HT1080 (cell line): ENCODE measurements at places on chromosomes 16 and 17.

DNA sequence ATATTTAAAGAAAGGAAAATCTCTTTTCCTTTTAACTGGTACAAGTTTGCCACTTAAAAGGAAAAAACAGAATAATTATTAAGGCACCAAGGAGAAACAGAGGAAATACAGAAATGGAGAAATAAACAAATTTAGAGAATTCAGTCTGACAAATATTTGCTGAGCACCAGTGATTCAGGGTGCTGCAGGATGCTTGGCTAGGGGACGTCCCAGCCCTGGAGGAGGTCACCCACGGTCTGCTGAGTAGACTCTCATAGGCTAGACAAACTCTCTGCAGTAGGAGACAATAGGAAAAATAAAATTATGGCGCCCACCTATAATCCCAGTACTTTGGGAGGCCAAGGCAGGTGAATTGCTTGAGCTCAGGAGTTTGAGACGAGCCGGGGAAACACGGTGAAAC, 15.9 kb downstream of the C1QTNF1 start:
- no peak for DNase-seq

GRCh38 chr16:53822936-53823529, 119.1 kb downstream of the FTO start:
- peak; percentile 74 for DNase-seq

DNA sequence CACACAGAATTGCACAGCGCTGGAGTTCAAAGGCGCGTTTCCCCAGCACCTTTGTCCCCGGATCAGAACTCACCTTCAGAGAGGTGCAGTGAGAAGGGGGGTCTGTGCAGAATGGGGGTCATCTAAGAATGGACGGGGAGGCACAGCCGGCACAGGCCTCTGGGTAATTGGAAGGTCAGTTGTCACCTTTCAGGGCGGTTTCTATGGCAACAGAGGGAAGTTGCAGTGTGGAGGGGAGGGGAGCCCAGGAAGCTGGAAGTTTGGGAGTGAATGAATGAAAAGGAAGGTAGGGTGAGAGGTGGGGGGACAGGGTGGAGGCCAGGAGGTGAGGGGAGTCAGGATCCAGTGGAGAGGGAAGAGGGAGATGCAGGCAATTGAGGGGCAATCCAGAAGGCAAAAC, 12.4 kb upstream of the KCNG4 start:
- no peak for DNase-seq

DNA sequence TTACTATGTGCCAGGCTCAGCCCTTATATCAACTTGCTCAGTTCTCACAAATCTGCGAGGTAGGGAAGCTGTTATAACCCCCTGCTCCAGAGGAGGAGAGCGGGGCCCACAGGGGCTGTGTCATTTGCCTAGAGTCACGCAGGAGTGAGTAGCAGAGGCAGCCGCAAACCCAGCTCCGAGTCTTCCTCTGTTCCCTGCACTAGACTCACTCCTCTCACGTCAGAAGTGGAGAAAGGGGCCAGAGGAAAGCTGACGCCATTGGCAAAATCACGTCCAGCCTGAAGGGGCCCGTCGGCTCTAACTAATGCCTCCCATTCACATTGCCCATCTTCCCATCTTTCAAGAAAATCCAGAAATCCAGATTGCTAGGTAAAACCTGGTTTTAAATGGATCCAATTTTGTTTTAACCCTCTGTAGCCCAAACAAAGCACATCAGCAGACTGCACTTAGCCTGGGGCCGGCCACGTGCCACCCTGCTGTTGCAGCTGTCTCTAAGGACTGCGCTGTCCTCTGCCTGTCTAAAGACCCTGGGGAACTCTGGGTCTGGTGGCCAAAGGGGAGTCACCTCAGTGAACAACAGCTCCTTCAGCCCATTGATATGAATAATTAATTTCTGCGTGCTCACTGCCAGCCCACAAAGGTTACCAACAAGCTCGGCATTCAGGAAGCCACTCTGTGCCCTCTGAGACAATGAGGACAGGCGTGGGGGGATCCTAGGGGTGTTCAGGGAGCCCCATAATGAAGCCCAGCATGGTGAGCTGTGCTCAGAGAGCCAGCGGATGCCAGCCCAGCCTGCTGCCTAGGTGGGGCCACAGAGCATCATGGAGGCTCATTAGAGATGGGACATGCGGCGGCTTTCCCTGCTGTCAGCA, 36.7 kb upstream of the ABR start:
- DNase-seq: no peak

GRCh38 chr16:65757064-65757463, 609.4 kb upstream of the CDH5 start:
- DNase-seq: no peak

GRCh38 chr16:65908568-65908967, 457.9 kb upstream of the CDH5 start:
- no peak for DNase-seq

- no peak for DNase-seq
These were observed 28.9 kb downstream of the BEAN1 start for GRCh38 chr16:66455970-66456369.

GRCh38 chr16:4114257-4115208, 1.7 kb downstream of the ADCY9 start:
- no peak for DNase-seq
